Stimulated activated CD4-positive, alpha-beta T cell treated with anti-CD3 and anti-CD28 coated beads, Interleukin-12 subunit alpha, Interleukin-12 subunit beta, amount 100 ng/mL, for 4 hours (primary cell): ENCODE measurements at places on chromosomes 3 and 15.

- no peak for DNase-seq
Measured at GRCh38 chr3:87006844-87007439, 16.0 kb upstream of the VGLL3 start.

DNA sequence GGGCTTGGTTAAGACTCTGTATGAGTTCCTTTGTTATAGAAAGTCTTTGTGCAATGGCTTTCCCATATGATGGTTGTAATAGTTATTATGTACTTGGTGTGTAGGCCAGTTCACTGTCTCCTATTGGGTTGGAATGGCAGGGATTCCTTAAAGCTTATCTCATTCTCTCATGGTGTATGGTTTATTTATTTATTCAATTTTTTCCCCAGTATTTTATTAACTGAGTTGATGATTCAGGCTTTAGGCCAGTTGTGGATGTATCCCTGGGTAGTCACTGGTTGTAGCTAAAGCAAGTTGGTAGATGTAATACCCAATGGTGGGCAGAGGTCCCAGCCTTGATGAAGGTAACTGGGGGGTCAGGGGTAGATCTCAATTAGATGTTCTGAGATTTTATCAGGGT, 349.4 kb downstream of the DOCK3 start:
- no peak for DNase-seq

- no peak for DNase-seq
Measured at GRCh38 chr3:79846148-79846933, 78.5 kb upstream of the ROBO1 start.

- DNase-seq = no peak
Measured at GRCh38 chr15:76038512-76038911, 21.3 kb upstream of the TMEM266 start.

DNA sequence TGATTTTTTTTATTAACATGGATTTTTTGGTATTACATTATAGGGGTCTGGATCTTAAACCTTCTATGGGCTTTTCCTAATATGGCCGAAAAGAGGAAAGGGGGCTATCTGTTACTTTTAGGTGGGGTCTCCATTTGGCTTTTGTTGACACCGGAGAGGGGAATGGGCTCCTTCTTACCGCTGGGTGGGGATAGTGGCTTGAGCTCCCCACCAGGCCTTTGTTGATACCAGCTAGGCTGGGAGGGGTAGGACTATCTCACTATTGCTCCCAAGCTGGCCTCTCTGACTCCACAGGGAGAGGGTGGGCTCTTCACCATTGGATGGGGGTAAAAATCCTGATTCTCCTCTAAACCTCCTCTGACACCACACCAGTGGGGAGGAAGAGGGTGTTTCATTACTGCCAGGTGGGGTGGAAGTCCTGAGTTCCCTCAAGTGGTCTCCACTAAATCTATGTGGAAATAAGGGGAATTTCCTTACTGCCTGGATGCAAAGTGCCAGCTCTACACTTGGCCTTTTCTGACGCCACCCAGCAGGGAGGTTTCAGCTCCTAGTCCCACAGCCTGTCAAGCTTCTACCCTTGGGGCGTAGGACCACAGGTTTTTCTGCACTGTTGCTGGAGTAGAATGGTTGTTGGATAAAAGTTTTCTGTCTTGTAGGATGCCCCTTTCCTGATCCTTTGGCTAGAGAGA, 572.3 kb downstream of the MAGI1 start:
- DNase-seq = no peak

- no peak for DNase-seq
Measured at GRCh38 chr15:32786906-32787305, 69.1 kb downstream of the GREM1 start.

DNA sequence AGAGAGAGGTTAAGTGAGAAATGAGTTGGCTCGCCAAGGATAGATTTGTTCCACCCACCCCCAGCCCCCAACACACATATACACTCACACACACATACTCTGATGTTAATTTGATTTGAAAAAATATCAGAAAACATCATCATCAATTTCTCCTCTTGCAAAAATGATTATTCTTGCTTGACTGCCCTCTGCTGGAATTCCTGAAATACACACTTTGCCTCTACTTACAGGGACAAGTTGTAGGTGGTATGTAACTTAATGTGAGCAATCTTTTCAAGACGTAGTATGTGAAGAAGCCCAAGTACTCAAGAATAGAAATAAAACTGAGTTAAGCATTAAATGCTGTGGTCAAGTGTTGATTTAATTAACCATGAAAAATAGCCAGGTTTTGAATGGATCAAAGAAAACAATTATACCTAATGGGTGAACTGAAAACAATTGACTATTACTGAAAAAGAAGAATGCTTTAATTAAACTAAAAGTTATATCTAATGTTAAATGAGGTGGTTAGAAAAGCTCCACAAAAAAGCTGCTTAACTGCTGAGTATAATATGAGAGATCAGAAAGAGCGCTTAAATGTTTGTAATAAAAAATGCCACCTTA, 46.6 kb upstream of the MDFIC2 start:
- no peak for DNase-seq

GRCh38 chr3:126996905-126997304, 14.0 kb downstream of the PLXNA1 start:
- no peak for DNase-seq

DNA sequence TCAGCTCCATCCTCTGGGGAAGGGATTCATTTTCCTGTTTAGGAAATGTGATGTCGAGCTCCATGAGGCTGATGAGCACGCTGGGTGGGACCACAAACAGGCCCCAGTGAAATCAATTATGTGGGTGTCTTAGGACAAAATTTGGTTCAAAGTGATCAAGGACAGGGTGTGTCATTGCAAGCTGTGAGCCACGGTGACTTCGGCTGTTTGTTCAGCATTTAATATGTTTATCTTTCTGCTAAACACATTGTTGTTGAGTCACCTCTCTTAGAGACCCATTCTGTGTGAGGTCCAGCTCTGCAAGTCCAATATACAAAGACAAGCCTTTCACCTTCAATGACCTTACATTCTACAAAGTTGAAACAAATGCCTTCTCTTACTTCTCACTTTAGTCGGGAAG, 41.3 kb downstream of the SSR3 start:
- DNase-seq = no peak

GRCh38 chr15:42973114-42973513, 52.5 kb upstream of the TTBK2 start:
- no peak for DNase-seq

DNA sequence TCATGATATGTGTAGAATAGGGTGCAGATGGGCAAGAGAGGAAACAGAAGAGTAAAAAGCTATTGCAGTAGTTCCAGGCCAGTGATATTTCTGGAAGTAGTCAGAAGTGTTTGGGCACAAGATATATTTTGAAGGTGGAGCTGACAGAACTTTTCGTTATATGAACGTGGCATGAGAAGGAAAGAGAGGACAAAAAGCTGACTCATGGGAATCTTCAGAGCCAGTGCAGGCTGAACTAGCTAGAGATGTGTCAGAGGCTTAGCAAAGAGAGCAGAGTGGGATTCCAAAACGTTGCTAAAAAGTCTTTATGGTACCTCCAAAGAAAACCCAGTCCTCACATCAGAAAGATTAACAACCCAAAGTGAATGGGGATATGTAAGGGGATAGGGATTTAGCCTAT, 28.7 kb downstream of the TRIM69 start:
- no peak for DNase-seq

DNA sequence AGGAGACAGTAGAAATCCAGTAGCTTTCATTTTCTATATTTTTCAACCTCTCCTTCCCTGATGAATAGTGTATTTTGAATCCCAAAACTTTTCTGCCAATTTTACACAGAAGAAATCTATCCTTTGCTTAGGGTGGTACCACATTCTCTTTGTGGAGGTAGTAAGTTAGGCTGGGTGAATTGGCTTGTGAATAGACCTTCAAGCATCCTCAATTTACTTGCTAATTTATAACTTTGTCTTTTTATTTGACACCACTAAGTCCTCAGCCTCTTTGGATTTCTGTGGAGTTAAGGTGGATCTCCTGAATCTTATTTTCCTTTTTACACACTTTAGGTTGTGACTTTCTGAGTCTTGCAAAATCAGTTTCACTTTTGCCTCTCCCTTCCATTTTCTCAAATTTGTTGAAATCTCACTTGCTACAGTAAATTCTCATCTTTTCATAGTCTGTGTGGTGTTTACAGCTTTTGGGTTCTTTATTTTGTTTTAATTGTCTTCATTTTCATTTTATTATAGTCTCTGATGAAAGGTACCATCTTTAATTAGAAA, 5.7 kb upstream of the PLSCR1 start:
- no peak for DNase-seq

DNA sequence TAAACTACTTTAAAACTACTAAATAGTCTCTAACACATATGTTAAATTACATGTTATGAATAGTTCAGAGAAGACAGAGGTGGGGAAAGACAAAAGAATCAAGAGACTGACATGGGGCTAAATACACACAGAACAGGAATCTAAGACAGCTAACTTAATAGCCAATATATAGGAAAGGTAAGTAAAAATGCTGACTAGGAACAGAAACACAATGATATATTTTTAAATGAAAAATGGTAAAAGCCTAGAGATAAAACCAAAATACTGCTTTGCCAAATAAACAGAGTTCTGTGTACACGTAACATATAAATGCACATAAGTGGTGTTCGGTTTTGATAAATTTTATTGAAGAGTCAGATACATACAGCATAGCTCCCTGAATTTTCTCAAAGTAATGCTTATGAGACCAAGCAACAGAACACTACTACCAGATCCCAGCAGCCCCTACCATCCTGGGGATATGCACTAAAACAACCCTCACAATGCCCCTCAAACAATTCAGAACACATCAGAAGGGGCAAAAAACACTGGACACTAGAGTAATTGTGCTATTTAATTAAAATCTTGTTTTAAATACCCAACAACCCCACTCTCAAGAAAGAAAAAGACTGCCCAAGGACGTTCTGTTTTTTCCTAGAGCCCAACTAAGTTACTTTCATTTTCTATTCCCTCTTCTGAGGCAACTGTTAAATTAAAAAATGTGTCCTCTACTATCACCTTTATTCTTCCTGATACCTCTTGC, 121.1 kb downstream of the ADAM10 start:
- DNase-seq = no peak

- no peak for DNase-seq
Measured at GRCh38 chr3:16533928-16534574, 20.6 kb upstream of the RFTN1 start.

DNA sequence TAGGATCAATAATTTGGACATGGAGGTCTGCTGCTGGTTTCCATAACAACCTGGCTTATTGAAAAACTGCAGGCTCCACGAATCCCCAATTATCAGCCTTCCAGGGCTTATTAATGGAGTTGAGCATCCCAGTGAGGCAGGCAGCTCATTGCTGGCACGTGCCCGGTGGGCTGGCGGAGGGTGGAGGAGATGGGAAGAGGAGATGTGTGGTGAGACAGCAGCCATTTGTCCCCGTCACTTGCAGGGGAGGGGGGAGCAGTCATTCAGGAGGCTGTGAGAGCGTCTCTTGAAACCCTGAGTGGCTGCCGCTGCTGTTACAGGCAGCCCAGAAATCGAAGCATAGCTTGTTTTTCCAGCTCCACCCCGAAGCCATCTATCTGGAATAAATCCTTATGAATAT, 70.6 kb downstream of the GAP43 start:
- DNase-seq = no peak

DNA sequence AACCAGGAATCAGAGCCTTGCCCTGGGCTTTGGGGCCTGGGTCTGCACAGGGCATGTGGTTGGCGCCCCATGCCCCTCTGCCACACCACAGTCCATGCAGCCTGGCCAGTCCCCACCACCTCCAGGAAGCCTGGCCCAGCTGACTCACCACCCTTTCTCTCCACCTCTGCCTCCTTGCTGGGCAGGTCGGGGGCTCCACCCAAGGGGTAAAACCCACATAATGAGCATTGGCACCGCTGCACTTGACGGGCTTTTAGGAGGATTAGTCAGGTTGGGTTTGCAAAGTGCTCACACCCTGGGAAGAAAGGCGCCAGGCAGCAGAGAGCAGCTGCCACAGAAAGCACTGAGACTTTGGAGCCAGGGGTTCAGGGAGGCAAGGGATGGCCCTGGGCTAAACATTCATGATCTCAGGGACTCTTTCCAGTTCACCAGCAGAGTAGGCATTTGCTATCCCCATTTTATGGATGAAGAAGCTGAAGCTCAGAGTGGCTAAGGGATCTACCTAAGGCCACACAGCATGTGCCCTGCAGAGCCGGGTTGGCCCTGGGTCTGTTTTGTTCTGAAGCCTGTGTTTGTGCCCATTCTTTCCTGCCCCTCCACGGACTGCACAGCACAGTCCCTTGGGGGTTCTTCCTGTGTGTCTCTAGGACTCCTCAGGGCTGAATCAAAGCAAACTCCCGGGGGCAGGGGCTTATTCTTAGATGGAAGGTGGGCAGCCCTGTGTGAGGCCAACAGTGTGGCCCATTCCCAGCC, 113.4 kb downstream of the ETFA start:
- no peak for DNase-seq

DNA sequence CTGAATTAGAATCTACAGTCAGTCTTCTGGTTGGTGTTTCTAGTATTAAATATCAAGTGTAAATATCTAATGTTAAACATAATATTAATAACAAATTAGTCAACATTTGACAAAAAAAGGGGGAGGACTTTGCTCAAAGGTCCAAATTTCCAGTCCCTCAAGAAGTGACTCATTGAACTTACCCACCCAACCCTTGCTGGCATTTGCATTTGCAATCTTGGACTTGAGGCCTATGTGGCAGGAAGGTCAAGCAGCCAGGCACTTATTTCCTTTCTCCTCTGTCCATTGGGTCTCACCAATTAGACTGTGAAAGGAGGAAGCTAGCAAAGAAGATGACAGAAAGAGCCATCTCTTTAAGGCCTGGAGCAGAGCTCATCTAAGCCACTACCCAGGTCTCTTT, 174.0 kb downstream of the THRB start:
- DNase-seq = no peak

DNA sequence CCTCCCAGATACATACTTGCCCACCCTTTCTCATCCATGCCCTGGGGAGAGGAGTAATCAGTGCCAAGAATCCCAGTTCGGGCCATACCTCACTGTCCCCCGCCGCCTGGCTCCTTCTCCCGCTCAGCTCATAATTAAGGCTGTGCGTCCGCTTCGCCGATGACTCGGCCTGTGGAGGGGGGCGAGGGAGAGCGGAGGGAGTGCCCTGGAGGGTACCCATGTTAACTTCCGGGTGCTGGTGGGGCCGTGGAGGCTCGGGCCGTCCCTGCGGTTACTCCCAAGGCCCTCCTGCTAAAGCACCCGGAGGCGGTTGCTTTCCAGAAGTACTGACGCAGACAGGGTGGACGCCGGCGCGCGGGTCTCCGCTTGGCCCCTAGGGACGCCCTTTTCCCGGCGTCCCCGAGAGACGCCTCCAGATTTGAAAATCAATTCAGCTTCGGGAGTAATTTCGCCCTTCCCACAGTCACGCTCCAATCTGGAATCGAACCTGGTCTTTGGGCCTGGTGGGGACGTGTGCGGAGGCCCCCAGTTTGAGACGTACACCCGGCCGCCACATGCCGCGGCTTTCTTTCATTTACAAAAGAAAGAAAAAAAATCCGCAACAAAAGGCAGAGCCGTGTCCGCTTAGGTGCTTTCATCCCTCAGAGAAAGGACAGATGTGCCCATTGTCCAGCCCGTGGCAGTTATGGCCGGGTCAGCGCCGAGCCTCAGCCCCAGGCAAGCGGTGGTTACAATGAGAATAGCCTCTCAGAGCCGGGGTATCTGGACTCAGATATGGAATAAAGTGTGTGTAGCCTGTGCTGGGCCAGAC, 1.0 kb upstream of the ONECUT1 start:
- DNase-seq = no peak
